Activated CD8-positive, alpha-beta memory T cell treated with anti-CD3 and anti-CD28 coated beads for 24 hours (primary cell): ENCODE measurements at places on chromosomes 2 and 18.

- no peak for DNase-seq
Observed at GRCh38 chr18:77008576-77009315, 123.8 kb downstream of the MBP start.

DNA sequence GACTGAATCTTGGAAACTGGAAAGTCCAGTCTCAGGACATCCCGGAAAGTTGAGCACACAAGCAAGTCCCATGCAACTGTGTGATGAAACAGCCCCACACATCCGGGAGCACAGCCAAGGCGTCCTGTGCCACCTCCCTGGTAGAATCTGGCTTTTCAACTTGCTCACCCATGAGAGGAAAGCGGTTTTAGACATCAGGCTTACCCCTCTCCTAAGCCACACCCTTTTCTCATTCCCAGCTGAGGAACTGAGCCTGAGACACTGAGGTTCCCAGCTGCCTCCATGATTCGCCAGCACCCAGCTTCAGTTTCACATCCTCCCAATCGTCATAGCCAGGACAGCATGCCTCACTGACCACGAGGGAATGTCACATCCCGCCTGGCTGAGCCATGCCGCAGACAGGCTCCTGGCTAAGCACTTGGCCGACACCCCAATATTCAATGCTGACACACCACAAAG, 60.3 kb downstream of the STEAP3 start:
- DNase-seq = no peak

GRCh38 chr2:66477135-66477842, 42.4 kb downstream of the MEIS1 start:
- no peak for DNase-seq

GRCh38 chr18:22167471-22168241, 1.7 kb upstream of the GATA6 start:
- no peak for DNase-seq

- DNase-seq = peak; percentile 84
Observed at GRCh38 chr2:24920098-24920808, at the start of gene ADCY3. Gene ADCY3 (minus strand): TSS chr2:24920237. CDS start chr2:24918987, 1,250 bp downstream.

GRCh38 chr18:62452280-62452831, 70.5 kb upstream of the ZCCHC2 start:
- no peak for DNase-seq

- DNase-seq = no peak
Observed at GRCh38 chr2:174003720-174004695, 38.8 kb upstream of the SP3 start.

- DNase-seq = no peak
Observed at GRCh38 chr2:2748399-2749205, 417.5 kb upstream of the MYT1L start.

DNA sequence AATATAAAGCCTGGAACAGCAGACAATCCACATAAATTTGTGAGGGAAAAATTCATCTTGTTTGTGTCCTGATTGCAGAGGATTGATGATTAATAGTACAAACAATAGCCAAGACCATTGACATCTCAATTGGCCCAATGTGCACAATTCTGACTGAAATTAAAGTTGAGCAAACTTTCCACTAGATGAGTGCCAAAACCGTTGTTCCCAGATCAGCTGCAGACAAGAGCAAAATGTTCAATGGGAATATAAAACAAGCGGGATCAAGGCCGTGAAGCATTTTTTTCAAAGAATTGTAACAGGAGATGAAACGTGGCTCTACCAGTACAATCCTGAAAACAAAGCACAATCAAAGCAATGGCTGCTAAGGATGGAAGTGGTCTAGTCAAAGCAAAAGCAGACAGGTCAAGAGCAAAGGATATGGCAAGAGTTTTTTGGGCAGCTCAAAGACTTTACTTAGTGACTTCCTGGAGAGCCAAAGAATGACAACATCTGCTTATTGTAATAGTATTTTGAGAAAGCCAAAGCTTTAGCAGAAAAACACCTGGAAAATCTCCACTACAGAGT, 55.9 kb upstream of the KIF5C start:
- DNase-seq = no peak

GRCh38 chr2:30404319-30405259, 42.5 kb upstream of the LCLAT1 start:
- DNase-seq = peak; percentile 53

GRCh38 chr2:76667821-76668271, 854.3 kb downstream of the LRRTM4 start:
- DNase-seq = no peak

- DNase-seq = no peak
Observed at GRCh38 chr2:156309917-156310316, 22.6 kb downstream of the NR4A2 start.

- no peak for DNase-seq
Observed at GRCh38 chr2:206962966-206963365, 23.6 kb downstream of the CPO start.

DNA sequence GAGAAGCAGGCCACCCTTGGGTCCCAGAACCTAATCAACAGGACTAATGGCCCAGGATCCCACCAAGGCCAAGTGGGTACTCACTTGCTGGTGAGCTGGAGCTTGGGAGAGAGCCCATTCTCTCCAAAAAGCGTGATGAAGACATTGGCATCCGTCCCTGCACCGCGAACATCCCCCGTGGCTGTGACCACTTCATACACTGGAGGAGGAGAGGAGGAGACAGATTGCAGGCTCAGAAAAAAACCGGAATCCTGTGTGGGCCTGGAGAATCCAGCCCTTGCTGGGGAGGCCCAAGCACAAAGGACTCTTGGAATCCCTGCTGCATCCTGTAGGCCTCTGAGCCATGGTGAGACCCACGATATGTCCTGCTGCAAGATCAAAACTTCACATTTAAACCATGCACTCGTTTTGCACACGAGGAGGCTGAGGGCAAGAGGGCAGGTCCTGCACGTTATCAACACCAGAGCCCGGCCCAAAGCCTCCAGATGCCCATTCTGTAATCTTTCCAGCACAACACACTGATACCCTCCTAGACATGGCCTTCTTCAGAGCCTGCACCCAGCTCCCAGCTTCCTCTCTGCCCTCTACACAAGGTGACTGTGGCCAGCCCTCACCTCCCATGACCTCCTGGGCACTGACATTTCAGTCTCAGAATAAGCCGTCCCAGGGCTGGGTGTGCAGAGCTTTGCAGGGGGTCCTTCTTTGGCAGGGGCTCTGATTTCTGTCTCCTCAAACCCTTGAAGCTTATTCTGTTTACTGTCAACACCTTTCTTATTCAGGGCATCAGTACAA, 7.8 kb downstream of the LOXHD1 start:
- no peak for DNase-seq
